SJCRH30 (cell line): ENCODE measurements at places on chromosomes 12 and 14. TPM values are rescaled to one million over a fixed set of nuclear protein-coding genes. Genes with fewer than 3 reads are reported as not detected.

DNA sequence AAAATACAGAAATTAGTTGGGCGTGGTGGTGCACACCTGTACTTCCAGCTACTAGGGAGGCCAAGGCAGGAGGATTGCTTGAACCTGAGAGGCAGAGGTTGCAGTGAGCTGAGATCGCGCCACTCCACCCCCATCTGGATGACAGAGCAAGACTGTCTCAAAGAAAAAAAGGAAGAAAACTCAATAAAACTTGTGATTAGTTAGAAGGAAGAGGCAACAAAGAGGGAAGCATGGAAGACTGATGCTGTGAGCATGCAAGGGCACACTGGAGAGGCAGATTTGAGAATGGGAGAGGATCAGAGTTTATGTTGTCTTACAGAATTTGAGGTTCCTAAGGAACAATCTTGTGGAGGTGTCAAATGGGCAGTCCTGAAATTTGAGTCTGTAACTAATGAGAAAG, 2.8 kb upstream of the ZC2HC1C start:
- H3K27me3 ChIP-seq, result no peaks in the 10 kb centered on the region
- peaks cover 5% of the 10 kb centered on the region for H3K4me1 ChIP-seq
- no peak overlapping the region for H3K27ac ChIP-seq
- no peaks in the 10 kb centered on the region for H3K36me3 ChIP-seq
- no peak overlapping the region for H3K4me3 ChIP-seq

GRCh38 chr12:89571491-89572195, 45.8 kb upstream of the POC1B start:
- no peaks in the 10 kb centered on the region for H3K36me3 ChIP-seq
- peak; percentile 54 for DNase-seq
- peaks cover 52% of the 10 kb centered on the region for H3K4me1 ChIP-seq
- H3K27ac ChIP-seq, result no peak overlapping the region

GRCh38 chr14:25520821-25521220, 470.9 kb upstream of the STXBP6 start:
- no peaks in the 10 kb centered on the region for H3K36me3 ChIP-seq
- no peak overlapping the region for H3K4me3 ChIP-seq
- no peak for DNase-seq
- H3K27me3 ChIP-seq, result no peaks in the 10 kb centered on the region
- H3K27ac ChIP-seq, result no peak overlapping the region

GRCh38 chr12:49126852-49127763, 4.1 kb downstream of the TUBA1B start:
- no peak overlapping the region for H3K27ac ChIP-seq
- peaks cover 38% of the 10 kb centered on the region for H3K36me3 ChIP-seq
- DNase-seq, result peak; percentile 41
- H3K4me3 ChIP-seq, result no peak overlapping the region
- peaks cover 6% of the 10 kb centered on the region; the same call in 1 of the 2 replicates for H3K4me1 ChIP-seq

DNA sequence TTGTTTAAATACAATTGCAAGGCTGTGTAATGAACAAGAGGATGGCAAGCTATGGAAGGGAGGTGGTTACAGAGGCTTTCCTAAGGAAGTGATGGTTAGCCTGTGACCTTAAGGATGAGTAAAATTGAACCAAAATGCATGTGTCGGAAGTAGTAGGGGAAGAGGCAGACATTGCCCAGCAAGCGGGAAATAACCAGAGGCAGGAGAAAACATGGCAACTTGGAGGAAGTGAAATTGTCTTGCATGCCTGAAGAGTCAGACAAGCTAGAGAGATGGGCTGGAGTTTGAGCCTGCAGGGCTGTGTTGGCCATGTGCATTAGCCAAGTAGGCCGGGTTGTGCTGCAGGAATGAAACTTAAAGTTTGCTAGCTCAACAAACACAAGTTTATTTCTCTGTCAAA, 96.2 kb downstream of the BTG1 start:
- no peak overlapping the region for H3K4me3 ChIP-seq
- H3K36me3 ChIP-seq, result no peaks in the 10 kb centered on the region
- DNase-seq, result no peak
- H3K27ac ChIP-seq, result no peak overlapping the region
- no peaks in the 10 kb centered on the region for H3K27me3 ChIP-seq

DNA sequence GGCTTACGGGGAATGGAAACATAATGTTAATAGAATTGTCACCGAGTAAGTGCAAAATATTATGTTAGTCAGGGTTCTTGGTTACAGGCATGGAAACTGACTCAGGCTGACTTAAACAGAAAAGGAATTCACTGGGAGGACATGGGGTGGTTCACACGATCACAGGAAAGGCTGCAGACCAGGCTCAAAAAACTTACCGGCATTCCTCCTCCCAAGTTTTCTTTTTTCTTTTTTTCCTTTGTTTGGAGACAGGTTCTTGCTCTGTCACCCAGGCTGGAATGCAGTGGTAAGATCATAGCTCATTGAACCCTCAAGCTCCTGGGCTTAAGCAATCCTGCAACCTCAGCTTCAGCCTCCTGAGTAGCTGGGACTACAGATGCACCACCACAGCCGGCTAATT, 11.9 kb upstream of the UBE2N start:
- DNase-seq, result no peak
- H3K36me3 ChIP-seq, result no peaks in the 10 kb centered on the region
- H3K4me1 ChIP-seq, result no peaks in the 10 kb centered on the region
- H3K27ac ChIP-seq, result no peak overlapping the region

DNA sequence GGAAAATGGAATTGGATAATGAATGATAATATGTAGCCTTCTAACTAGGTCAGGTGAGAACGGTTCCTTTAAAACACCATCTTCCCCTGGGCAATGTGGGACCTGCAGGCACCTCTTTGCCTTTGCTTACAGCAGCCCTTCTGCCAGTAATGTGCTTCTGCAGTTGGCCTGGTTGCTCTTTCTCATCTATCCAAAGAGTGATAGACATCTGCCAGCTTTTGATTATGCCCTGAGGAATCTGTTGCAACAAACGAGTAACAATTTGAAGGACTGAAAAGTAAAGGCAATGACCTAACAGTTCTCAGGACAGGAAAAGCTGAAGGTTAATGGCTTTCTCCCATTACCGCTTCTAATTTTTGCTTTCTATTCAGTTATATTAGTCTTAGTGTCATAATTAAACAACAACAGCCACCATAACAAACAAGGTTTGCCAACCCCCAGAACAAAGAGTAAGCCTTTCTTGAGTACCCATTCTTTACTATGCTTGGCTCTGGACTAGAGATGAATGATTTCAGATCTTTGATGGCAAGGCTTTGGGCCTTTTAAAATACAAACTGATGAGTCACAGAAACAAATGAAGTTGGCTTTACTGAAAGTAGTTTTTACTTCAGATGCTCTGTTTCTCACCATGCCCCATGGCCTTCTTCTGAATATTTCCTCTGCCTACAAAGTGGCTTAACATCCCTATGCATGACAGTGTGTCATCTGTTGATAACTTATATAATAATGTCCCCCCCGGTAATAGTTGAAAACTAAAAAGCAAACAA, 76.1 kb upstream of the KRR1 start:
- no peaks in the 10 kb centered on the region for H3K27me3 ChIP-seq
- H3K27ac ChIP-seq, result no peak overlapping the region
- no peak overlapping the region for H3K4me3 ChIP-seq
- H3K36me3 ChIP-seq, result no peaks in the 10 kb centered on the region

GRCh38 chr12:6535960-6536847, 1.9 kb downstream of the GAPDH start:
- peak overlapping the region; percentile 94 for H3K4me3 ChIP-seq
- no peak for DNase-seq
- no peaks in the 10 kb centered on the region for H3K27me3 ChIP-seq

DNA sequence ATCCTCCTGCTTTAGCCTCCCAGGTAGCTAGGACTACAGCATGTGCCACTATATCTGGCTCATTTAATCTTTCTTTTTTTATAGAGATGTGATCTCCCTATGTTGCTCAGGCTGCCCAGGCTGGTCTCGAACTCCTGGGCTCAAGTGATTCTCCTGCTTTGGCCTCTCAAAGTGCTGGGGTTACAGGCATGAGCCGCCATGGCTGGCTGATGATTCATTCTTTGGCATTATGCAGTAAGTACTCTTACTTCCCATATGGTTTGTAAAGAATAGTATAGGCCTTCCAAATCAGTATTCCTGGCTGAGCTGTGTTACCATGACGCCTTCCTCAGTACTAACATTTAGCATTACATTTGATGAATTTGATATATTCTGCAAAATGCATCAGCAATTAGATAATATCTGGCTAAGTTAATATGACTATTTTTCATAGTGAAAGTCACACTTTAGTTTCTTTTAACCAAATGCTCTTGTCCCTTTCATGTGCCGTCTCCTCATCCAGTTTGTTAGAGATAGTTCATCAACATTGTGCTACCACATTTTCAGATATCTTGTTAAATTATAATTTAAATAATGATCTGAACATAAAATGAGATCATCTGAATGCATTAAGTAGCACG, 3.2 kb upstream of the MIA2 start:
- no peak overlapping the region for H3K4me3 ChIP-seq
- peaks cover 4% of the 10 kb centered on the region; the same call in 1 of the 2 replicates for H3K4me1 ChIP-seq
- H3K36me3 ChIP-seq, result no peaks in the 10 kb centered on the region
- no peak for DNase-seq
- no peak overlapping the region for H3K27ac ChIP-seq

DNA sequence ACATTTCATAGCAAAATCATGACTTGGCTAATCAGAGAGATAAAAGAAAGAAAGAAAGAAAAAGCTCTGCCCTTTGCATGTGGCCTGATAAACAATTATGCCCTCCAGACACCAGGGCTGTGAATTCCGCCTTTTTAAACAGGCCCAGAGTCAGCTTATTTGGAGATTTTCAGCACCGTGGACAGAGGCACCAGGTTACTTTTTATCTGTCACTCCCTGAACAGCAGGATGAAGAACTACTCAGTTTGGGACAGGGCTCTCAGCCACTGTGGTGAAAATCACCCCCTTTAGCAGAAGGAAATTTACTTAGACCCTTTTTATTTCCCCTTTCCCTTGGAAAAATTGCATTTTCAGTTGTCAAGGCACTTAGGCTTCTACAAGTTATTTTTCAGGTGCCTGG, 359.9 kb downstream of the NRXN3 start:
- H3K27ac ChIP-seq, result no peak overlapping the region
- no peak overlapping the region for H3K4me3 ChIP-seq
- H3K36me3 ChIP-seq, result no peaks in the 10 kb centered on the region

GRCh38 chr12:126443977-126444376, 1378.7 kb downstream of the AACS start:
- H3K27me3 ChIP-seq, result no peaks in the 10 kb centered on the region
- H3K4me3 ChIP-seq, result no peak overlapping the region
- DNase-seq, result no peak
- H3K4me1 ChIP-seq, result no peaks in the 10 kb centered on the region
- no peaks in the 10 kb centered on the region for H3K36me3 ChIP-seq

DNA sequence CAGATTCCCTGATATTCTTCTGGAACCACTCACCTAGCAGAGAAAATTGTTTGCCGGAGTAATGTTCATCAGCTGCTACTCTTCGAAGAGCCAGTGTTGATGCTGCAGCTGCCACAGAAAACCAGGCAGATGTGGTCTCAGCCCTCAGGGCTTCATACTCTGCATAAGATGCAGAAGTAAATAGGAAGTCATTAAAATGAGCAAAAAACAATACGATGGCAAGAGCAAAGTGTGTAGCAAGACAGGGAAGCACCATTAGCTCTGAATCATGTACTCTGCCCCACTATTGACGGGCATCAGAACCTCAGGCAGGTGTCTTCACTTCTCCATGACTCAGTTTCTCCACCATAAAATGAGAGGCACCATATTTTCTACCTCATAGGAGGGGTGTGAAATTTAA, 991.6 kb upstream of the TMEM132C start:
- H3K4me3 ChIP-seq, result no peak overlapping the region
- no peak overlapping the region for H3K27ac ChIP-seq
- no peaks in the 10 kb centered on the region for H3K4me1 ChIP-seq
- H3K27me3 ChIP-seq, result no peaks in the 10 kb centered on the region
- no peak for DNase-seq
- H3K36me3 ChIP-seq, result no peaks in the 10 kb centered on the region

DNA sequence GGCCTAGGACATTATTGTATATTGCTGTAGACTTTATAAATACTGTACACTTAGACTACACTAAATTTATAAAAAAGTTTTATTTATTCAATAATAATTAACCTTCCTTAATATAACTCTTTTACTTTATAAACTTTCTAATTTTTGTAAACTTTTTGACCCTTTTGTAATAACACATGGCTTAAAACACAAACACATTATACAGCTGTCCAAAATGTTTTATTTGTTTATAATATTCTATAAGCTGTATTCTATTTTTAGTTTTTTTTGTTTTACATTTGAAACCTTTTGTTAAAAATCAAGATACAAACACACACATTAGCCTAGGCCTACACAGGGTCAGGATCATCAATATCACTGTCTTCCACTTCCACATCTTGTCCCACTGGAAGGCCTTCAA, 190.0 kb downstream of the BMP4 start:
- no peaks in the 10 kb centered on the region; the same call in 1 of the 2 replicates for H3K36me3 ChIP-seq
- peak overlapping the region; percentile 89 for H3K27ac ChIP-seq
- peaks cover 29% of the 10 kb centered on the region for H3K4me1 ChIP-seq
- H3K4me3 ChIP-seq, result no peak overlapping the region
- no peak for DNase-seq

DNA sequence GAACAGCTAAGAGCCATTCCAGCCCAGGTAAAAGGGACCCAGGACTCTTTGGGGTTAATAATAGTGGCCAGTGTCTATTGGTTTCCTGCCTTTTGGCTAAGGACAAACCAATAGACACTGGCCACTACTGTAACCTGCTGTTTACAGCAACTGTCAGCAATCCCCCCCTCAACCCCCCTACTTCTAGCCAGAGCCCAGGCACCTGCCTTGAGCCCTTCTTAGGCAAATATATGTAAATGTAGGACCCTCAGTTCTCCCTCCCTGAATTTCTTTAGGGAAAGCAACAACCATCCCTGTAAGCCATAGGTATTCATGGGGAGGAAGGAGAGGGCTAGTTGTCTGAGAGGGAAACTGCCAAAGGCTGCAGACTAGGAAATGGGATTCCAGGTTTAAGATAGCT, 22.3 kb downstream of the HOXC4 start:
- H3K4me3 ChIP-seq, result no peak overlapping the region
- DNase-seq, result no peak
- no peak overlapping the region for H3K27ac ChIP-seq
- H3K4me1 ChIP-seq, result no peaks in the 10 kb centered on the region
- H3K27me3 ChIP-seq, result no peaks in the 10 kb centered on the region; the same call in 1 of the 2 replicates
- no peaks in the 10 kb centered on the region for H3K36me3 ChIP-seq

DNA sequence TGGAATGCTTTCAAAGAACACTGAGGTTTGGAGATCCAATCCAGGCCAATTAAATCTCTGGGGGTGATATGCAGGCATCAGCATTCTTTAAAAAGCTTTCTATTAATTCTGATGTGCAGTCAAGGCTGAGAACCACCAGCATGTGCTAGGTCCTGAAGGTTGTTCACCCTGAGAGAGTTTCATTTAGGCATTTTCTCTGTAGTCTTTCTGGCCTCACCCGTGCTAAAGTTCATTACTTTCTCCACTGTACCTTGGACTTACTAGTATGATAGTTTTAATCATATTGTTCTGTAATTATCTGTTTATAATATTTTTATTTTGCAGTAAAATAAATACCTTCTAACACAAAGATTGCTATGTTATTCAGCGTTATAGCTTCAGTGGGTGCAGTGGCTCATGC, 32.9 kb downstream of the SOS2 start:
- no peak overlapping the region for H3K4me3 ChIP-seq
- DNase-seq, result no peak
- H3K4me1 ChIP-seq, result no peaks in the 10 kb centered on the region
- H3K27ac ChIP-seq, result no peak overlapping the region
- H3K36me3 ChIP-seq, result peaks cover 21% of the 10 kb centered on the region

- DNase-seq, result no peak
- peaks cover 4% of the 10 kb centered on the region; the same call in 1 of the 2 replicates for H3K4me1 ChIP-seq
- no peak overlapping the region for H3K27ac ChIP-seq
- no peaks in the 10 kb centered on the region for H3K36me3 ChIP-seq
Measured at GRCh38 chr12:58967561-58967960, 47.3 kb upstream of the LRIG3 start.

Gene PDE3A
- 3.5 and 4.0 TPM in 2 replicates for total RNA-seq

Gene P2RX4
- 5.7 and 6.1 TPM in 2 replicates for total RNA-seq

Gene HAL
- 0.04 TPM in 1 of 2 replicates, not detected in the other for total RNA-seq

Gene GALNT6
- total RNA-seq, result 0.08 and 0.10 TPM in 2 replicates

Gene CLEC4E
- not detected in 2 replicates for total RNA-seq

Gene MMP17
- total RNA-seq, result 0.68 and 2.3 TPM in 2 replicates

Gene AJUBA
- 41.1 and 47.3 TPM in 2 replicates for total RNA-seq
